Natural killer cell (primary cell): ENCODE measurements at places on chromosomes 3 and 15. TPM values are rescaled to one million over a fixed set of nuclear protein-coding genes. Genes with fewer than 3 reads are reported as not detected.
A peak's percentile ranks its signal among the peaks of the same experiment; 100 is the strongest.

DNA sequence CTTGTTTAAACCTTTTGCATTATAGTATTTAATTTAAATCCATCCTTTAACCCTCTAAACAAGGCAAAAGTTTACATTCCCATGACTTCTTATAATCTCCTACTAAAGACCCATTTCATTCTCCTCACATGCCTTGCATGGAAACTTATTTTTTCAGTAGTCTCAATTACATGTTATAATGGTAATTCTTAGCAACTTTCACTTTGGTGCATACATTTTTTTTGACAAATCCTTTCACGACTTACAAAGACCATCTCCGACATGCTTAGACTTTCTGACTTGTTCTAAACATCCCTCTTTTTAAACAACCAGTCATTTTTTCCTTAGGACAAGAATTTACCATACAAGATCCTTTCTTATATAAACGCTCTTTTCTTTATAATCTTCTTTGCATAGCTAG, 615.4 kb upstream of the GBE1 start:
- no peak for DNase-seq

GRCh38 chr3:129015388-129016105, 14.4 kb downstream of the EFCC1 start:
- DNase-seq = peak; percentile 54

The MYD88 gene
- 60.5 TPM for total RNA-seq

DNA sequence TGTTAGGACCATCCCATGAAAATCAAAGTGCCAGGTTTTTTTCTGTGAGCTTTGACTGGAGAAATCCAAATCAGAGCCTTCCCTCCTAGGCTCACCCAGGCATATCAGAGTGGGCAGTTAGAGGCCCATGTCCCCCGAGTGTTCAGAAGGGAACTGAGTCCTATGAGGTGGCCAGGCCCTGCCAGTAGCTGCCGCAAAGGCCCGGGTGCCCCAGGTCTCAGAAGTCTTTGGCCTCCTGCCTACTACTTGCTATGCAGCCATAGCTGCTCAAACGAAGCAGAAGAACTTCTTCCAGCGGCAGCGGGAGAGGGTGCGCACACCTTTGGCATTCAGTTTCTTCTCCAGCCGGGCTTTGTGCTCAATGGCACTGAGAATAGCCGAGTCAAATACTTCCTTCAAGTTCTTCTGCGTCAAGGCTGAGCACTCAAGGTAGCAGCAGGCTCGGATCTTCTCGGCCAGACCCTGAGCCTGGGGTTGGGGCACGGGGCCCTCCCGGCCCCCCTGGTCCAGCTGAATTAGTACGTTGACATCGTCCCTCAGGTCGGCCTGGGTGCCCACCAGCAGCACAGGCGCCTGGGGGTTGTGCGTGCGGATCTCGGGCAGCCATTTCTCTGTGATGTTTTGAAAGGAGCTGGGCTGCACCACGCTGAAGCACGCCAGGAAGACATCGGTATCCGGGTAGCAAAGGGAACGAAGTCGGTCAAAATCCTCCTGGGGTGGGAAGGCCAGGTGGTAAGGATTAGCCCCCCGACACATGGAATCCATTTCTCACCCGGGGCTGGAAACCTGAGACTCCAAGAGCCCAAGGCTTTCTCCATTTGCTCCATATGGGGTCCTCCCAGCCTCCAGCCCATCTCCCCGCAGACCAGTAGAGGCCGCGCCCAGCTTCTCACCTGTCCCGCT, 992 bp downstream of the RHOV start:
- DNase-seq = no peak

- DNase-seq = no peak
Measured at GRCh38 chr3:40718681-40719080, 193.9 kb downstream of the ZNF621 start.

GRCh38 chr3:22244761-22245521, 493.9 kb upstream of the ZNF385D start:
- no peak for DNase-seq

GRCh38 chr3:56976651-56977560, 83.6 kb upstream of the SPATA12 start:
- no peak for DNase-seq

DNA sequence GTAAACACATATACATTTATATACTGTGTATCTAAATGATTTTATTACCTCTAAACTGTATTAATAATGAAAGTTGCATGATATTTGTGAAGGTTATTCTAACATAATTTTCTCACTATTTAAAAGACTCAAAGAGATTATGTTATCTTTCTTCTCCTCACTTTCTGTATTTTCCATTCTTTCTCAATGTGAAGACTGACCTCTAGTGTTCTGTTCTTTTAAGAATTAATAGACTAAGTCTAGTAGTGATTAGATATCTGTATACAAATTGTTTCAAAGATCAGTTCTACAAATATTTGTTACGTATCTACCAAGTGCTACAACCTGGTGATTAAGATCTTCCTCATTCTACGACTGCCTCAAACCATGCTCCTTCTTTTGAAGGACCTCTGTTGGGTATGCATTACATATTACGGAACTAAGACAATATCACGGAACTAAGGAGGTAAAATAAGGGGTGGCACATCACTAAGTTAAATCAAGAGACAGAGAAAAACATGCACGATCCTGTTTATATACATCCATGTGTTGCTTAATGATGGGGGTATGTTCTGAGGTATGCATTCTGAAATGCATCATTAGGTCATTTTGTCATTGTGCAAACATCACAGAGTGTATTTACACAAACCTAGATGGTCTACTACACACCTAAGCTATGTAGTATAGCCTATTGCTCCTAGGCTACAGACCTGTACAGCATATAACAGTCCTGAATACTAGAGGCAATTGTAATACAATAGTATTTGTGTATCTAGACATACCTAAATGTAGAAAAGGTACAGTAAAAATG, 161.5 kb upstream of the KBTBD8 start:
- no peak for DNase-seq

DNA sequence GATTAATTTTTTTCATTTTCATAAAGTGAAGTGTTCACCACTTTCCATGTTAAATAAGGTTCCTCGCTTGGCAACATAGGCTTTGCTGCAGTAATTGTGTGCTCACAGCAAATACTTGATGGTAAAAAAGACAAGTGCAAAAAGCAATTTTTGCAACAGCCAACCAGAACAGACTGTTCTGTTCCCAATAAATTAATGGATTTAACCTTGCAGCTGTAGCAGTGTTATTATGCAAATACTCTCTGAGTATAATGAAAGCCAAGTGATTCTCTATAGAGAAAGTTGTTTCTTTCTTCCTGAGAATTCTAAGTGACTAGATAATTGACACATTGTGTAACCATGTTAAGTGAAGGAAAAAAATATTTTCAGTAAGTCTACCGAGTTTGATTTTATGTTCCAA, 183.7 kb upstream of the NAALADL2 start:
- DNase-seq = no peak

The KLHL18 gene
- 37.3 TPM for total RNA-seq

DNA sequence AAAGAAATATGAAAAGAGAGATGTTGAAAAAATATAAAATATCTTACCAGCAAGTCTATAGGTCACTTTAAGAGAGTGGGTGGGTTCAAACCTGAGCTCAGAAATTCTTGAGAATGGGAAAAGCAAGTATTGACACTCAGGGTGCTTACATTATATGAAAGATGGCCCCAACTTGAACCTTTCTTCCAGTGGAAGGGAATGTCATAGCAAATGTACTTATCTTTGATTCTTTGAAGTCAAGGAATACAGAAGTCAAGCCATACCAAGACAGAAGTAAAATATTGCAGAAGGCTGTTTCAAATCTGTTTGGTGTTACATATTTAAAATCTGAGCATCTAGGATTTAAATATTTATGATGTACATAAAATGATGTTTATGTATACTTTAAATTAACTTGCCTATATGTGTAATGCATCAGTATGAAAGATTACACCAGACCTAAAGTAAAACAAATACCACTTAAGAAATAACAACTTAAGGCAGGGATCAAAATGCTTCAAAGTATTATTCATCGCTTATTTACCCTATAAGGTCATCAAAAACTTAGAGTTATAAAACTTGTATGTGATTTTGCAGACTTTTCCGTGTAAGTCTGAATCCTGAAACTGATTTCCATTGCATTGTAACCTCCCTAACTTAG, 8.7 kb downstream of the MME start:
- no peak for DNase-seq

The FMN1 gene
- 2.2 TPM for total RNA-seq

The CIDEC gene
- total RNA-seq = not detected

DNA sequence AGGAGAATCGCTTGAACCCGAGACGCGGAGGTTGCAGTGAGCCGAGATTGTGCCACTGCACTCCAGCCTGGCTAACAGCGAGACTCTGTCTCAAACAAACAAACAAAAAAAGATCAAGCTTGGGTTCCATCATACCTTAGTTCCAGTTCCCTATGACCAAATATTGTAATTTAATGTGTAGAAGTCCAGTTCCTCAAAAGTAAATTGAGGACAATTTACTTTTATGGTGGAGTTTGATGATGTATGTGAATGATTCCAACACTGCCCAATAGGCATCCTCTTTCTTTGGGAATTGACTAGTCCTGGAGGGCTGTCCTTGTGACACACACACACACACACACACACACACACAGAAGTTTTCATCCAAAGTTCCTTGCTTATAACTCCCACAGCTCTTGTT, 2.8 kb upstream of the PKM start:
- DNase-seq = no peak

GRCh38 chr3:18208856-18209255, 216.3 kb downstream of the SATB1 start:
- DNase-seq = no peak

- DNase-seq = no peak
Measured at GRCh38 chr3:64530434-64531049, 157.3 kb downstream of the ADAMTS9 start.

The FBXO40 gene
- not detected for total RNA-seq

The PPP1R2 gene
- total RNA-seq = 89.9 TPM

GRCh38 chr3:48795997-48796732, 51.5 kb downstream of the PRKAR2A start:
- DNase-seq = no peak

GRCh38 chr3:113606539-113607218, 74.3 kb downstream of the SIDT1 start:
- DNase-seq = no peak

- no peak for DNase-seq
Measured at GRCh38 chr3:122674339-122674738, 6.3 kb upstream of the PARP14 start.

GRCh38 chr3:11640009-11640673, 3.6 kb downstream of the VGLL4 start:
- no peak for DNase-seq

The CFAP161 gene
- 0.53 TPM for total RNA-seq

GRCh38 chr3:178109691-178110090, 426.5 kb upstream of the KCNMB2 start:
- DNase-seq = no peak

The DPPA2 gene
- total RNA-seq = not detected

DNA sequence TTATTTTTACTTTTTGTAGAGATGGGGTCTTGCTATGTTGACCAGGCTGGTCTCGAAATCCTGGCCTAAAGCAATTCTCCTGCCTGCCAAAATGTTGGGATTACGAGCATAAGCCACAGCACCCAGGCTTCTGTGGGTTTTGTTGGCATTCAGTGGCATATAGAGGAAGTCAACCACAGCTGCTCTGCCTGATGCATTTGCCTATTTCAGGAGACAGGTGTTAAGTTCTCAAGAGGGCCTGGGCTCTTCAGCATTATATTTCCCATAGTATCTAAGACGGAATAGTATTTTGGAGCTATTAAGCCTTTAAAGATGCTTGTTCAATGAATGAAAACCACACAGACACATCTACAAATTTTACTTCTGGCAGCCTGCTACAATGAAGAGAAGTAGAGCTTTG, 73.5 kb upstream of the CSPG5 start:
- DNase-seq = no peak
